ENCODE measurements at places on chromosomes 12 and 14. TPM values are rescaled to one million over a fixed set of nuclear protein-coding genes. Genes with fewer than 3 reads are reported as not detected.
A peak's percentile ranks its signal among the peaks of the same experiment; 100 is the strongest.

- DNase-seq: no peak
- peaks cover 49% of the 10 kb centered on the region for H3K4me1 ChIP-seq
- H3K27ac ChIP-seq: peak overlapping the region; percentile 68
- no peak overlapping the region for H3K4me3 ChIP-seq
- no peaks in the 10 kb centered on the region for H3K36me3 ChIP-seq
Measured at GRCh38 chr14:68232300-68233055, 412.9 kb downstream of the RAD51B start.

DNA sequence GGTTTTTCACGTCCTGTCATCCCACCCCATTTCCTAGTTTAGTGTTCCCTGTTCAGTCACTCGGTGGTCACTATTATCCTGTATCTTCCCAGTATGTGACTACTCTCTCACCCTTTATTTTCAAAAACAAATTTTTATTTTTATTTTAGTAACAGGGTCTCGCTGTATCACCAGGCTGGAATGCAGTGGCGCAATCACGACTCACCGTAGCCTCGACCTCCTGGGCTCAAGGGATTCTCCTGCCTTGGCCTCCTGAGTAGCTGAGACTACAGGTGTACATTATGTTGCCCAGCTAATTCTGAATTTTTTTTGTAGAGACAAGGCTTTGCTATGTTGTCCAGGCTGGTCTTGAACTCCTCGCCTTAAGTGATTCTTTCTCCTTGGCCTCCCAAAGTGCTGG, 20.1 kb upstream of the PRICKLE1 start:
- H3K4me3 ChIP-seq: no peak overlapping the region
- no peaks in the 10 kb centered on the region for H3K36me3 ChIP-seq
- H3K27ac ChIP-seq: no peak overlapping the region

DNA sequence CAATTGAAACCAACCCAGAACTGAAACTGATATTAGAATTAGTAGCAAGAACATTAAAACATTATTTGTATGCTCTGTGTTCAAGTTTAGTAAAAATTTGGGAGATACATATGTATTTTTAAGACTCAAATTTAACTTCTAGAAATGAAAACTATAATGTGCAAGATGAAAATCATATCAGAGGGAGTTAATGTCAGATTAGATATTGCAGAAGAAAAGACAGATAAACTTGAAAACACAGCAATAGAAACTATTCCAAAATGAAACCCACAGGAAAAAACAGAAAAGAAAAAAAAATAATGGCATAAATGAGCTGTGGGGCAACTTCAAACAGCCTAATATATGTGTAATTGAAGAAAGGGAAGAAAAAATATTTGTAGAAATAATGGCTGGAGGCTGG, 134.9 kb downstream of the DPF3 start:
- H3K36me3 ChIP-seq: no peaks in the 10 kb centered on the region
- H3K27me3 ChIP-seq: no peaks in the 10 kb centered on the region
- no peak overlapping the region for H3K27ac ChIP-seq
- H3K4me3 ChIP-seq: no peak overlapping the region
- no peak for DNase-seq

- no peak overlapping the region for H3K27ac ChIP-seq
- DNase-seq: no peak
- H3K36me3 ChIP-seq: no peaks in the 10 kb centered on the region
- H3K4me3 ChIP-seq: no peak overlapping the region
- no peaks in the 10 kb centered on the region for H3K27me3 ChIP-seq
Measured at GRCh38 chr12:30136696-30137095, 353.0 kb upstream of the TMTC1 start.

The PRICKLE1 gene
- total RNA-seq: 5.8 TPM

The BHLHE41 gene
- 7.2 TPM for total RNA-seq

The SLC25A47 gene
- total RNA-seq: not detected

The PGF gene
- total RNA-seq: 8.2 TPM

Measured in suprapubic skin (tissue), 4 donors.